ENCODE measurements at places on chromosomes 16 and 17.

- DNase-seq: no peak
Observed at GRCh38 chr16:75526032-75526790, 9.7 kb downstream of the CHST5 start.

- DNase-seq: no peak
Observed at GRCh38 chr16:30357085-30357714, 2.1 kb upstream of the CD2BP2 start.

GRCh38 chr17:1091900-1092299, 87.9 kb downstream of the ABR start:
- DNase-seq: no peak

DNA sequence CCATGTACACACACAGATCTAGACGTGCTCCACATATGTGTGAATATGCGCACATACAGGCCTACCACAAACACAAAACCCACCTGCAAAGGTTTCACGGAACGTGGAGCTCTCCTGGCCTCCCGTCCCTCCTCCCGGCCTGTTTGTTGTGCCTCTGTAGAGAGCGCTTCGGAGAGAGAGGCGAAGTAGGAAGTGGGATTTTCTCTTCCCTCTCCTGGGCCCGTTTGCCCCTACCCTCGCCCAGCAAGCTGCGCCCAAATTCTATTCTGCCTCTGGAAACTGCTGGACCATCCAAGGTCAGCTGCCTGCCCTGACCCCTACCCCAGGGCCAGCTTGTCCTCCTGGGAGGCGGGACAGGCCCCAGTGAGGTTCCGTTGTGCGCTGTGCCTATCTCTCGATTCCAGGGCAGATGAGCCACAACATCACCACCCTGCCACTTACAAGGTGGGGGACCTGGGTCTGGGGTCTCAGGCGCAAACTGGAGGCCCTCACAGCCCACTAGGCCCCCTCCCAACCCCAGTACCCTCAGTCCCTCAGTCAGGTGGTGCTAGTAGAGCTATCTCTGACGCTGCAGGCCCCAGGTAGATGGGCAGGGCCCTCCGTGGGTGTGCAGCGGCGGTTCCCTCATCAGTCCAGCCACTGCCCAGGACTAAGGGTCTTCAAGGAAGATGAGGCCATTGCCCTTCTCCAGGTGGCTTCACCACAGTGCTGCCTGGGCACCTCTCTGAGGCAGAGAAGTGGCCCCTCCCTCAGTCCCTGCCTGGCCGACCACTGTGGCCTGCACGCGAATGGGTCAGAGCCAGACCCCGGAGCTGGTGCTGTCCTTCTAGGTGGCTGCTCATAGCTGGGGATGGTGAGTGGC, 54.2 kb downstream of the BEAN1 start:
- DNase-seq: no peak

GRCh38 chr16:12793865-12794240, 9.8 kb downstream of the CPPED1 start:
- DNase-seq: no peak

DNA sequence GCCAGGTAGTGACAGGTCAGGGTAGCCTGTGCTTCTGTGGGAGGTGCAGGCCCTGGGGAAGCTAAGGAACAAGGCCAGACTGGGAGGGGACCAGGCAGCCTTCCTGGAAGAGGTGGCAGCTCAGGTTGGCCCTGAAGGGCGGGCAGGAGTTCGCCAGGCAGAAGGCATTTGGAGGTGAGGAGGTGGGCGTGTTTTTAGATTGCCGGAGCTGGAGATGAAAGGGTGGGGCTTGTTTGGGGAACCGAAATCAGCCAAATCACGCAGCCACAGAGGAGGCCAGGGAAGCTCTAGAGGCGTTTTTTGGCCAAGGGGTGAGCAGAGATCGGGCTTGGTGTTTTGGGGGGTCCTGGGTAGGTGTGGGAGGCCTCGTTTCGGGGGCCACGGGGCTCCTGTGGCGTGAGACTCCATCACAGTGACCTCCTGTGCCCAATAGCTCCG, 7.6 kb downstream of the ADCY7 start:
- DNase-seq: no peak

DNA sequence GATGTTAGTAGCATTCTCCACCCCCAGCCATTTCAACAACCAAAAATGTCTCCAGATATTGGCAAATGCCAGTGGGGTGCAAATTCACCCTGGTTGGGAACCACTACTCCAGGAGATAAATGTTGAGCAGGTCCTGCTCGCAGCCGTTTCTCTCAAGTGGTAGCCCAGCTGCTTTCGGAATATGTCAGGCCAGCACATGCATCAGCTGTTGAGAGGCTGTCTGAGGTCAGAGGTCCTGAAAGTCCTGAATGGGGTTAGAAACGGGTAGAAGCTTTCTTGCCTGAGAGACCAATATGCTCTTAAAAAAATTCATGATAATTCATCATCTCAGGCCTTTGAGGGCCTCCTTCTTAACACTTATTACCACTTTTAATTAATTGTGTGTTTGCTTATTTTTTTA, 31.0 kb downstream of the TEKT5 start:
- DNase-seq: no peak

GRCh38 chr16:81445966-81446906, 1.6 kb downstream of the CMIP start:
- no peak for DNase-seq

DNA sequence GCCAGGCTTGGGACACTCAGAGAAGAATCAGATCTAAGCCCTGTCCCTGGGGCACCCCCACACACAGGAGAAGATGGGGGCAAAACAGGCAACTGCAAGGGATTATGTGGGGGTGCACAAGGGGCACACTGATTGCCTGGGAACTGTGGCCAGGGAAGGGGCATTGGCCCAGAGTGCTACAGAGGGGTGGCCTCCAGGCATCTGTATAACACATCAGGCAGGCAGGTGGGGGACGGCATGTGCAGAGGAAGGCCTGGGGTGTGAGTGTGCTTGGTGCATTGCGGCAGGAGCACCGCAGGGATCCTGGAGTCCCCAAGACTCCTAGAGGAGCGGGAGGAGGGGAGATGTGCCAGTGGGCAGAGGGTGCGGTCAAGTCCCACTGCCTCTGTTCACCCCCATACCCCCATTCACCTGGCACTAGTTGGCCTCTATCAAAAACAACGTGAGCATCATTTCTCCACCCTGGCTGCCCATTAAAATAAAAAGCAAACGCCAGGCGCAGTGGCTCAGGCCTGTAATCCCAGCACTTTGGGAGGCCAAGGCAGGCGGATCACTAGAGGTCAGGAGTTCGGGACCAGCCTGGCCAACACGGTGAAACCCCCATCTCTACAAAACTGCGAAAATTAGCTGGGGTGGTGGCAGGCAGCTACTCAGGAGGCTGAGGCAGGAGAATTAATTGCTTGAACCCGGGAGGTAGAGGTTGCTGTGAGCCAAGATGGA, 41.5 kb downstream of the C16orf82 start:
- no peak for DNase-seq

GRCh38 chr17:7803981-7804380, 30.0 kb upstream of the KDM6B start:
- DNase-seq: no peak

- no peak for DNase-seq
Observed at GRCh38 chr16:1509307-1510221, 16.4 kb downstream of the TELO2 start.

- peak; percentile 95 for DNase-seq
Observed at GRCh38 chr17:57552114-57552624, 192.9 kb downstream of the CCDC182 start.

DNA sequence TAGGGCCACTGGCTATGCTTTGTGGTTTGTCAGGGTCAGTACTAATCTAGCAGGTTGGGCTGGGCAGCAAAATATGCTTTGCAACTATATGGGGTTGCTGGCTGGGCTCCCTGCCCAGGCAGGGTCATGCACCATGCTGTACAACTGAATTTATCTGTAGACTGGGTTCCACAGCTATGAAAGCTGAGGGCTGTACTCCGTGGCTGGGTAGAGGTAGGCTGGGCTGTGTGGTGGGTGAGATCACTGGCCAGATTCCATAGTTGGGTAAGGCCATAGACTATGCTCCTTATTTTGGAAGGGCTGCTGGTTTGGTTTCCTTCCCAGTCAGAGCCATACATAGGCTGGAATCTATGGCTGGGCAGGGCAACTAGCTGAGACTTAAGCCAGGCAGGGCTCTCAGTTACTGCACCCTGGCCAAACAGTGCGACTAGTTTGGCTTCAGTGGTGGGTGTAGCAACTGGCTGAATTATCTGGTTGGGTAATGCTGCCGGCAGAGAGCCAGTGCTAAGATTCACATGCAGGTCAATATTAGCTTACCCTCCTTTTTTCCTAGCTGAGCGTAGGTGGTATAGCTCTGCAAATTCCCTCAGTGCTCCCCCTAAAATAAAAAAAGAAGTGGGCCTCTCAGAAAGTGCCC, 769.1 kb upstream of the CDH8 start:
- no peak for DNase-seq

- no peak for DNase-seq
Observed at GRCh38 chr16:6827267-6827666, 505.4 kb upstream of the RBFOX1 start.

DNA sequence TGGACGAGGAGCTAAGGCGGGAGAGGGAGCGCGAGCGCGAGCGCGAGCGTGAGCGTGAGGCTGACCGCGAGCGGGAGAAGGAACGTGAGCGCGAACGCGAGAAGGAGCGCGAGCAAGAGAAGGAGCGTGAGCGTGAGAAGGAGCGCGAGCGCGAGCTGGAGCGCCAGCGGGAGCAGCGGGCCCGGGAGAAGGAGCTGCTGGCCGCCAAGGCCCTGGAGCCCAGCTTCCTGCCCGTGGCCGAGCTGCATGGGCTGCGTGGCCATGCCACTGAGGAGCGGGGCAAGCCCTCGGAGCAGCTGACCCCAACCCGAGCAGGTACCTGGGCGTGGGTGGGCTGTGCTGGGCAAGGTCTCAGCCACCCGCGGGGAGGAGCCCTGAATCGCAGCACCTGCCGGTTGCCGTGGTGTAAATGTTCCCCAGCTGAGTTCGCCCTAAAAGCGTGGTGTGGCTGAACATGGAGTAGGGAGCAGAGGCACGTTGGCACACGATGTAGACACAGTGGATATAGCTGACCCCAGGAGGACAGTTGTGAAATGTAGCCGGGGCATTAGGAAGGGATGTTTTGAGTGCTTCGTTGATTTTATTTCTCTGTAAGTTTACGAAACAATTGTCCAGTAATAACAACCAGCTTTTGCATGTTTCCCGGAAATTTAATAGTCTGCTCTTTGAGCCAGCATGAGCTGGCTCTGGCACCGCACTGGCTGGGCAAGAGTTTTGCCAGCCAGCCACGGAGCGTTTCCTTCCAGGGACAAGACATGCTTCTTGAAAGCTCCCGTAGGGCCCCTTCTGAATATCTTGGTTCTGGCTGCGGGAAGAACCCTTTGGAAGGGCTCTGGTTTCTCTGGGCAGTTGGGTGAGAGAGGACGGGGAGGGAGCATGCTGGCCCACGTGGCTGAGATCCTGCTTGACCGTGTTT, 32.1 kb downstream of the GINS2 start:
- DNase-seq: no peak

- peak; percentile 34 for DNase-seq
Observed at GRCh38 chr17:79974566-79975497, 60.8 kb downstream of the TBC1D16 start.

- no peak for DNase-seq
Observed at GRCh38 chr16:87161822-87162676, 155.1 kb downstream of the C16orf95 start.

GRCh38 chr17:522919-523318, 170.3 kb upstream of the RPH3AL start:
- no peak for DNase-seq

DNA sequence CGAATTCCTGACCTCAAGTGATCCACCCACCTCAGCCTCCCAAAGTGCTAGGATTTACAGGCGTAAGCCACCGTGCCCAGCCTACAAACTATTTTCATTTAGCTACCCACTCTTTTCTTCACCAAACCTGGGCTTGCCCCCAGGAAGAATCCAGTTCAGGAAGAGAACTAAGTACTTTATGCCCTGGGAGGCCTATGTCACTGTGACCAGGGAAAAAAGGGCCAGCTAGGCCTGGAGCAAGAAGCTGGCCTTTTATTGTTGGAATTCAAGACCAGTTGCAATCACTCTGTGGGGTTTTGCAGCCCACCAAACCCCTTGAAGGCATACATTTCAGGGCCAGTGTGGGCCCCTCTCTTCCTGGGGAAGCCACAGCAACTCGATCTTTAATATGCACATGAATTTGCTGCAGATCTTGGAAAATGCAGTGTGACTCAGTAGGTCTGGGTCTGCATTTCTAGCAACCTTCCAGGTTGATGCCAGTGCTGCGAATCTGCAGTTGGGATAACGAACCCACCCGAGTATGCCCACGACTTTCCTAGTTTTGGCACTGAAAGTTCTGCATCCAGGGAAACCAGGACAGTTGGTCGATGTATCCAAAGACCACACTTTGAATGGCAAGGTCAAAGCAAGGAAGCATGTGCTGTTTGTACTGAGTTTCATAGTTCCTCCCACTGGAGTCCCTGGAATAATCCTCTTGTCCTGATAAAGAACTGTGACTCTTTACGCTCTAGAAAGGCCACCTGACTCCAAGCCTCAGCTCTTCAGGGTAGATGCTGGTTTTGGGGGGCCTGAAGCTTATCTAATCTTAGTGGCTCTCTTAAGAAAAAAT, 7.2 kb upstream of the MRPS23 start:
- peak; percentile 16 for DNase-seq

DNA sequence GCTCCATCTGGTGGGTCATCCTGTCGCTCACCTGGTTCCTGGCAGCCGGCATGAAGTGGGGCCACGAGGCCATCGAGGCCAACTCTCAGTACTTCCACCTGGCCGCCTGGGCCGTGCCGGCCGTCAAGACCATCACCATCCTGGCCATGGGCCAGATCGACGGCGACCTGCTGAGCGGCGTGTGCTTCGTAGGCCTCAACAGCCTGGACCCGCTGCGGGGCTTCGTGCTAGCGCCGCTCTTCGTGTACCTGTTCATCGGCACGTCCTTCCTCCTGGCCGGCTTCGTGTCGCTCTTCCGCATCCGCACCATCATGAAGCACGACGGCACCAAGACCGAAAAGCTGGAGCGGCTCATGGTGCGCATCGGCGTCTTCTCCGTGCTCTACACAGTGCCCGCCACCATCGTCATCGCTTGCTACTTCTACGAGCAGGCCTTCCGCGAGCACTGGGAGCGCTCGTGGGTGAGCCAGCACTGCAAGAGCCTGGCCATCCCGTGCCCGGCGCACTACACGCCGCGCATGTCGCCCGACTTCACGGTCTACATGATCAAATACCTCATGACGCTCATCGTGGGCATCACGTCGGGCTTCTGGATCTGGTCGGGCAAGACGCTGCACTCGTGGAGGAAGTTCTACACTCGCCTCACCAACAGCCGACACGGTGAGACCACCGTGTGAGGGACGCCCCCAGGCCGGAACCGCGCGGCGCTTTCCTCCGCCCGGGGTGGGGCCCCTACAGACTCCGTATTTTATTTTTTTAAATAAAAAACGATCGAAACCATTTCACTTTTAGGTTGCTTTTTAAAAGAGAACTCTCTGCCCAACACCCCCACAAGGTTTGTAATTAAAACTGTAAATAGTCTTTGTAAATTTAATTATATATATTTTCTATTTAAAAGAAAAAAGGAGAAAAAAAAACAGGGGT, 1.7 kb downstream of the FZD2 start:
- no peak for DNase-seq

GRCh38 chr17:1577182-1577581, 14.6 kb upstream of the PITPNA start:
- DNase-seq: no peak
